Thyroid gland (tissue), 4 donors: ENCODE measurements at places on chromosomes 13 and 19. TPM values are rescaled to one million over a fixed set of nuclear protein-coding genes. Genes with fewer than 3 reads are reported as not detected.
A peak's percentile ranks its signal among the peaks of the same experiment; 100 is the strongest.

The GRIK5 gene
- total RNA-seq = 12.0 TPM

The TJP3 gene
- total RNA-seq = 42.9 TPM

The SHC2 gene
- 52.0 TPM for total RNA-seq

The ZNF560 gene
- total RNA-seq = 0.13 TPM

The KASH5 gene
- total RNA-seq = not detected

The OVOL3 gene
- not detected for total RNA-seq

The DIAPH3 gene
- not detected for total RNA-seq

The SBK2 gene
- total RNA-seq = not detected

The NKG7 gene
- total RNA-seq = not detected

The CGB5 gene
- total RNA-seq = 0.56 TPM

The ARHGAP45 gene
- total RNA-seq = 14.8 TPM

The NCCRP1 gene
- total RNA-seq = 0.45 TPM

The ANKRD27 gene
- total RNA-seq = 29.7 TPM

DNA sequence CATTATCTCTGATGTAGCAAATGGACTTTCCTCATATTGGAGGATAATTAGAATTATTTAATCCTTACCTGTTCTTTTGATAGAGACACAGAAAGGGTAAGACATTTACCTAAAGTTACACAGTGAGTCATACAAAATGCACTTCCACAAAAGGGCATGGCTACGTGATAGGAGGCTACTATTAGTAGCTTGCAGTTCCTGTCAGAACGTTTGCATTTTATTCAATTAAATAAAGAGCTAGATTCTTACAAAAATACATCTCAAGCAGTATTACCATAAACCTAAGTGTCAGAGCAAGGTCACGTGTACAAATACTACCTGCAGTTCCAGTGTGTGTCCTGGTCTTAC, 120.6 kb downstream of the ESD start:
- no peak for DNase-seq

- peak; percentile 66 for DNase-seq
These were observed 880 bp downstream of the SWSAP1 start for GRCh38 chr19:11375143-11375948.

- DNase-seq = no peak
These were observed 42.9 kb upstream of the F7 start for GRCh38 chr13:113062691-113063090.

- DNase-seq = no peak
These were observed 279.8 kb downstream of the DIAPH3 start for GRCh38 chr13:59883885-59884284.

DNA sequence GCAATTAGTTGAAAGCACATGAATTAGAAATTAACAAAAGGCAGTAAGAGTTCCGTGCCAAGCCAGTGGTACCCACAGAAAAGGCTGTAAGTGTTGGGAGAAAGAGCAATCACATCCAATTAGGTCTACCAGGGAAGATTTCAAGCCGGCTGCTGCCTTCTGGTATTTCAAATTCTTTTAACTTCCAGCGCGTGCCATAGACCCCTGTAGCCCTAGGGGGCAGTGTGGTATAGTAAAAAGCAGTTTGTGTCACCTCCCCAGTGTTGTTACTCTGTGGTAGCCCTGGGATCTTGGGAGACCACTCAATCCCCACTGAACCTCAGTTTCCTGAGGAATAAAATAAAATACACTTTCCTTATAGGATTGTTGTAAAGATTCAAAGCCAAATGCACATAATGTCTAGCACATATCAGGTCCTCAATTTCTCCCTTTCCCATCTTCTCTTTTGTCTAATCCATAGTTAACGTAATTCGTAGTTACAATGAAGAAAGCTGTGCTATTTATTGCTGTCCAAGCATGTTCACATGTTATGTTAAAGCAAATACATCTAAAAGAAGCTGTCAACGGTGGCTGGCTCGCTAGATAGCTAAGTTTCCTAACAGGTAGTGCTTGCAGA, 230.2 kb downstream of the TDRD3 start:
- DNase-seq = peak; percentile 25

GRCh38 chr13:84487752-84488151, 605.5 kb upstream of the SLITRK1 start:
- DNase-seq = no peak

DNA sequence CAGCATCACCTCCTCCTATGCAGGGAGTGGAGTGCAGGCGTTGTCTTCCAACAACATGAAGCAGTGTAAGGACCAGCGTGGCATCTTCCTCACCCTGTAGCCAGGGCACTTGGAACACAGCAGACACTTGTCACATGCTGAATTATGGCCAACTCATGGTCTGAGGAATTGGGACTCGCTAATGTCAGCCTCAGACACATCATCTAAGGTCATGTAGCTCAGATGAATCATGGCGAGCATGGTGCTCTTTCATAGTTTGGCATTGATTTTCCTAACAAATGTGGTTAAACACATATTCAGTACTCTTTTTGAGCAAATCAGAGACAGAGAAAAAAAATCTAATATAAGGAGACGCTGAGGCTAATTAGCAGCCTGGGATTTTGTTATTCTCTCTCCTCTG, 99.6 kb upstream of the SGCG start:
- DNase-seq = no peak

GRCh38 chr13:28181413-28181812, 43.1 kb downstream of the PAN3 start:
- no peak for DNase-seq

GRCh38 chr13:78182813-78183212, 264.2 kb upstream of the EDNRB start:
- DNase-seq = no peak

DNA sequence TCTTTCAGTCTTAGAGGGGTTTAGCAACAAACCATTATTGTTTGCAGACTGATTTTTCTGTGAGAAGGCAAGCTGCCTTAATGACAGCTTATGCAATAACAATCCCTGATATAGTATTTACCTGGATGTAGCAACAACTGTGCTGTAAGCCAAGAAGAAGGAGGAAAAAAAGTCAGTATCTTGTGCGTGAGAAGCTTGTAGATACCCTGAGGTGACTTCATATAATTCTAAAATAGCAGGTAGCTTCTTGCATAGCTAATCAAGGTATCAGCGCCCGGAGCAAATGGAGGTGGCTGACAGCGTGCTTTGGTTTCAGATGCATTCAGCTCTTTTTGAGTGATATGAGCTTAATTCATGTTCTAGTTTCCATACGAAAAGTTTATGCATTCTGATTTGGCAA, 309.8 kb downstream of the KLF5 start:
- no peak for DNase-seq

- no peak for DNase-seq
These were observed at the start of gene TTYH1 for GRCh38 chr19:54415208-54415900. Gene TTYH1 (plus strand): TSS chr19:54415464. CDS start chr19:54415553, 89 bp downstream.

- DNase-seq = no peak
These were observed 15.3 kb downstream of the PRKCSH start for GRCh38 chr19:11450570-11451326.

- no peak for DNase-seq
These were observed 18.0 kb upstream of the ITGBL1 start for GRCh38 chr13:101434486-101434885.

- peak; percentile 21 for DNase-seq
These were observed 1.5 kb upstream of the ELOF1 start for GRCh38 chr19:11560404-11561051.

- no peak for DNase-seq
These were observed 13.6 kb downstream of the ONECUT3 start for GRCh38 chr19:1766800-1767352.
